ENCODE measurements at places on chromosomes 7 and 10.

- DNase-seq: peak; percentile 58
Observed at GRCh38 chr10:119205894-119206602, 1.3 kb upstream of the GRK5 start.

GRCh38 chr10:120342115-120342714 is 114.8 kb upstream of the PLPP4 start:
- DNase-seq: no peak

DNA sequence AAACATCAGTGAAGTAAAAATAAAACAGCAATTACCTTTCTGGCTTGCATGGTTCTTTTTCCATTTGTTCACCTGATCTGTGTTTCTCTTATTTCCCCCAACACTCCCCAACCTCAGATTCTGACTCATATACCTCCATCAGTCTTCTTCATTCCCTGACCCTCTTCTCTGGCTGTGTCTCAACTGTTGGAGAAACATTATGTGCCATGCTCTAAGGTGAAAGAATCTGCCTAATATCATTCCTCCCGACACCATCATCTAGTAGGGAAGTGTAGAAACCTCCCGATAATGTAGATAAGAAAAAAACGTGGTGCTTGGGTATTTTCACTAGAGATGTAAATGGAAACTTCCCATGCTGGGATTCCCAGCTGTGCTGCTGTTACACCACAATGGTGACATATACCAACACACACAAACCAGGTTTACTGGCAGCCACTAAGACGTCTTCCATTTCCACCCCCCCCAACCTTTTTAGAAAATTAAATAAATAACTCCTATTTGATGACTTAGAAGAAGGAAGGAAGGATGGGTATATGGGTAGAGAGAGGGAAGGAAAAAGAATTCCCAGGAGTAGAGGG is 63.4 kb downstream of the OSBPL3 start:
- DNase-seq: no peak

- DNase-seq: no peak
Observed at GRCh38 chr10:21261842-21262294, 263.6 kb downstream of the SKIDA1 start.

GRCh38 chr7:43725251-43725650 is 4.1 kb downstream of the COA1 start:
- no peak for DNase-seq

DNA sequence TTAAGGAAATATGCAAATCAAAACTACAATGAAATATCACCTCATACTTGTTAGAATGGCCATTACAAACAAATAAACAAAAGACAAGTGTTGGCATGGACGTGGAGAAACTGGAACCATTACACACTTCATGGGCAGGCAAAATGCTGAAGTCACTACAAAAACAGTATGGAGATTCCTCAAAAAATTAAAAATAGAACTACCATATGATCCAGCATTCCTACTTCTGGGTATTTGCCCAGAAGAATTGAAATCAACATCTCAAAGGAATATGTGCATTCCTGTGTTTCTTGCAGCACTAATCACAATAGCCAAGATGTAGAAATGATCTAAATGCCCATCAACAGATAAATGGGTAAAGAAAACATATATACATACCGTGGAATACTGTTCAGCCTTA is 83.6 kb downstream of the NRCAM start:
- no peak for DNase-seq

GRCh38 chr7:143388051-143388450 is 6.9 kb downstream of the ZYX start:
- no peak for DNase-seq

GRCh38 chr10:113788604-113789083 is 37.2 kb downstream of the PLEKHS1 start:
- DNase-seq: no peak

- DNase-seq: no peak
Observed at GRCh38 chr10:132399117-132400035, 2.4 kb downstream of the PWWP2B start.

DNA sequence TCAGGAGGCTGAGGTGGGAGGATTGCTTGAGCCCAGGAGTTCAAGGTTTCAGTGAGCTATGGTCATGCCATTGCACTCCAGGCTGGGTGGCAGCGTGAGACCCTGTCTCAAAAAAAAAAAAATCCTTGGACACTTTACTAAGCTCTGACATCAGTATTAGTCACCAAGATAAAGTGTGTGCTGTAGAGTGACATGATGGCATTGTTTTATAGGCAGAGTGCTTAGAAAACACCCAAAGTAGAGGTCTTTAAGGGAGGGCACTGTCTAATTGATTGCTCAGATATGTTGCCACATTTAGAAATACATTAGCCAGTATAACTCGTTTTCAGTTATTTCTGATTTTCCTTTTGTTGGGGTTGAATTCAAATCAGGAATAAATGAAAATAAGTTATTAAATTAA is 235.9 kb downstream of the REEP3 start:
- no peak for DNase-seq

- DNase-seq: no peak
Observed at GRCh38 chr10:132111121-132111731, 45.5 kb downstream of the JAKMIP3 start.

GRCh38 chr7:87116315-87116714 is 35.9 kb upstream of the DMTF1 start:
- no peak for DNase-seq

GRCh38 chr10:31148951-31149350 is 117.3 kb upstream of the ZNF438 start:
- DNase-seq: no peak

- no peak for DNase-seq
Observed at GRCh38 chr10:128001849-128002248, 94.9 kb downstream of the PTPRE start.

DNA sequence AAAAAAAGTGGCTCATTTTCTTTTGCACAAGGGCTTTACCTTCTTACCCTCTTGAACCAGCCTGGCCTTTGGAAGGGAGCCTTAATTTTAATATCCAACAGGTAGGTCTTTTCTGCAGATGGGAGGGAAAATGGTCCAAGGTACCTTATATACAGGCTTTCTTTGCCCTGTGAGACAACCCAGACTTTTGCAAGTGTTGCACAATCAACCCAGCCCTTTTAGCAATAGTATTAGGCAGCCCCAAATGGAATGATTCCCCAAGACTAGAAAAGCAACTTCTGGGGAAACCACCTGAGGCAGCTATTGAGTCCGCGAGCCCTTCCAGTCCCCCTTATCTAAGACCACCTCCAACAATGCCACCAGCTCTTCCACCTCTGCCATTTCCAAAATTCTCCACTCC is 1138.3 kb downstream of the XPNPEP1 start:
- DNase-seq: no peak

DNA sequence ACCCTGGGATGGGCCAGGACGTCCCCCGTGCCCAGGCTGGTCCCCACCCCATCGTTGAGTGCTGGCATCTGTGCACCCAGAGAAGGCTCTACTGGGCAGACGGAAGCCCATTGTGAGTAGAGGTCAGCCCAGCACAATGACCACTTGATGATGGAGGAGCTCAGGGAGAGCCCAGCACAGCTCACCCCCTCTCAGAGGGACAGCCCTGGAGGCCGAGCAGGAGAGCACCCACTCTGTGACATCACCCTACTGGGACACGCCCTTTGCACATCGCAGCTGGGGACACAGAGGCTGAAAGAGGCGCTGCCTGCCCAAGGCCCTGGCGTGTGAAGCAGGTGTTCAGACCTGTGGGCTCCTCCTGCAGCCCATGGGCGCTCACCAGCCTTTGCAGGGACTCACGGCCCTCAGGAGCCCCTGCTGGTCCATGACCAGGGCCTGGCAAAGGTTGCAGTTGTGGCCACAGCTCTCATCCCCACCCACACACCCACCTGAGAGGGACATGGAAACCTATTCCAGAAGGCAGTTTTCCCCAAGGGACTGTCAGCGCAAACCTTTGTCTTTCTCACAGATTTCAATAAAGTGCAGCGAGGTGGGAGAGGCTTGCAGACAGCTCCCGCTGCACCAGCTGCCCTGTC is 67.2 kb upstream of the PPP2R2D start:
- no peak for DNase-seq

- DNase-seq: no peak
Observed at GRCh38 chr7:52565974-52566373, 469.5 kb upstream of the POM121L12 start.

Measured in RPMI8226 (cell line).